ENCODE measurements at places on chromosomes 2 and 18.

DNA sequence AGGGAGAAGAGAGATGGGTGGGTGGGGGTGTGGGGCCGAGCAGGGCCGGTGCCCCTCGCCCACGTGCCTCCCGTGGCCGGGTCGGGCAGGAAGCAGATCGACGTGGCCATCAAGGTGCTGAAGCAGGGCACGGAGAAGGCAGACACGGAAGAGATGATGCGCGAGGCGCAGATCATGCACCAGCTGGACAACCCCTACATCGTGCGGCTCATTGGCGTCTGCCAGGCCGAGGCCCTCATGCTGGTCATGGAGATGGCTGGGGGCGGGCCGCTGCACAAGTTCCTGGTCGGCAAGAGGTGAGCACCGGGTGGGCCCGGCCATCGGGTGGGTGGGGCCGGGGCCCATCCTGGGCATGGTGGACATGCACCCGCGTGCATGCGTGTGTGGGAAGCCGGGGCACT, 21.8 kb downstream of the ZAP70 start:
- no peak for DNase-seq

- DNase-seq = no peak
These were observed 117.0 kb upstream of the EML6 start for GRCh38 chr2:54606393-54606958.

GRCh38 chr2:203580844-203581243, 45.7 kb upstream of the RAPH1 start:
- no peak for DNase-seq

DNA sequence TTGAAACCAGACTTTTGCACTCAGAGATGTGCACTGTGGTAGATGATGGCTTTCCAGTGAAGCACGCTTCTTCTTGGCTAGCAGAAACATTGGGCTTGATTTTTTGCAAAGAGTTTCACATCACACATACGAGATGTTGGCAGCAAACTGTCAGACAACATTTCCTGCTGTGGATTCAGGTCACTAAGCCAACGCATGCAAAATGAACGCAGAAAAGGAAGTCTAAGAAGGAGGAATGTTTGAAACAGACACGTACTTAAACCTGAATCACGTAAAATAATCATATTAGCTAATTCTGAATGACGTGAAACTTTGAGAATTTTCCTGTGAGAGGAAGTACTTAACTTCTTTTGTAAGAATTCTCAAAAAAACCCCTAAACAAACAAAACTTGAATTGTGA, 88.1 kb downstream of the EPB41L3 start:
- DNase-seq = no peak

- no peak for DNase-seq
These were observed 112.3 kb upstream of the ZNF521 start for GRCh38 chr18:25464227-25464626.

DNA sequence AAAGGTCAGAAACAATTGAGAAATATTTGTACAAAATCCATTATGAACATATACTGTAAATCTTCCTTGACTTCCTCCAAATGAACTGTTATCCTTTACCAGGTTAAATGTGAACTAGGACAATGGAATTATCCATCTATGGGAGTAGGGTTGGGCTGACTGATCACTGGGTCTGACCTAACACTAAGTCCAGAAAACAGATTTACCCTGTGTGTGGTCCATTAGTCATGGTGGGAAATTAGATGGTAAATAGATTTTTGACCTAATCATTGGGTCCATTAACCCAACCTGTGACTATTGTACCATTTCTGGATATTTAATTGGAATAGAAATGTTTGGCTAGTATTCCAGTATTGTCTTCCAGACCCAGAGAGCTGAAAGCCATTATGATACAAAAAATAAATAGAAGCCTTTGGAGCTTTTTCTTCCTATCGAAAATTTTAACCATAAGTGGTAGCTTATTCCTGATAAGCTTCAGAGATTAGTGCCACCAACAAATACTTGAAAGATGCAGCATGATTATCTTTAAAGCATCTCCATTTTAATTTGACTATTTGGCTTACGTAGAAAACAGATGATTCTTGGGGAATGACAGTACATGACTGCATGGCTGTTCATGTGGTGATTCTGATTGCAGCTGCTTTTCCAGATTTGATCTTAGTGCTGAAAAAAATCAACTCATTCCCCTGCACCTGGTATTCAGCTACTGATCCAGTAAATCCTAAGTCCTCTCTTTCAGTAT, 703.2 kb upstream of the FSHR start:
- DNase-seq = no peak

DNA sequence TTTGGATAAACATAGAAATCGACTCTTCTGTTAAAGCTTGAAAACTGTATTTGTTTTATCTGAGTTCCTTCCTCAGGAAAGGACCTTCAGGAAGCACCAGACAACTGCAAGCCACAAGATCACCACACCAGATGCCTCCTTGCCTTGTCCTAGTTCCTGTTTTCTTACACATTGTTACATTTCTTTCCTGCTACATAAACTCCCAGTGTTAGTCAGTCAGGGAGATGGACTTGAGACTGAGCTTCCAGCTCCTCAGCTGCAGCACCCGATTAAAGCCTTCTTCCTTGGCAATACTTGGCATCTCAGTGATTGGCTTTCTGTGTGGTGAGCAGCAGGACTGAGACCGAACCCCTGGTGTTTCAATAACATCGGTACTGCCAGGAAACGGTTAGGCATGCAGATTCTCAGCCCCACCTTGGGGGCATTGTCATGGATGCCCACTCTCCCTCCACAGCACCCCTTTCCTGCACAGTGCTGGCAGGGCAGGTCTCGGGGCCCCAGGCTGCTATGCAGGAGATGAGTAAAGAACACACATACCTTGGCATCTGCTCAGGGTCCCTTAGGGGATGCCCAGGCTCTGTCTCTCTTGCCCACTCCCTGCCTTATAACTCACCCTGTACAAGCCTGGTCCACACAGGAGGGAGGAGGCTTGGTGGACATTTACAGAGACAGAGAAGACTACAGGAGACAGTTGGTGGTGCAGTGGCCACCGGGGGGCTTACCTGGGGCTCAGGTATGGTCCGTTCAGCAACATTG, 32.6 kb downstream of the ANKMY1 start:
- no peak for DNase-seq

- no peak for DNase-seq
These were observed 24.3 kb upstream of the MAPRE3 start for GRCh38 chr2:26945991-26946750.

DNA sequence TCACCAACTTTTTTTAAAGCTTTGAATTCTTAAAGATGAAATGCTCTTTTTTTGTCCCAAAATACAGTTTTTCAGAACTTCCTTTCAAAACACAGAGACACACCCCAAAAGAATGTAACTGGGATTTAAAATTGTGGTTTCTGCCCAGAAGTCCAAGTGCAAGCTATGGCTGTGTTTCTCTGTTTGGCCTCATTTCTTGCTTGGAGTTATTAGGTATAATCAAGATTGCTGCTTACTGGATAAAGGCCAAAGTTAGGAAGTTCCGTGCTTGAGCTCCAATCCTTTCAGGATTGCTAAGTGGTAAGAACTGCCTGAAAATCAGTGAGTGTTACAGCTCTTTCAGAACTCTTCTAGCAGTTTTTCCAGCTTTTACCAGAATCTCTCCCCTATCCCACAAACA, 16.9 kb downstream of the ZBTB7C start:
- no peak for DNase-seq

GRCh38 chr2:172639256-172639655, 83.4 kb downstream of the PDK1 start:
- no peak for DNase-seq

DNA sequence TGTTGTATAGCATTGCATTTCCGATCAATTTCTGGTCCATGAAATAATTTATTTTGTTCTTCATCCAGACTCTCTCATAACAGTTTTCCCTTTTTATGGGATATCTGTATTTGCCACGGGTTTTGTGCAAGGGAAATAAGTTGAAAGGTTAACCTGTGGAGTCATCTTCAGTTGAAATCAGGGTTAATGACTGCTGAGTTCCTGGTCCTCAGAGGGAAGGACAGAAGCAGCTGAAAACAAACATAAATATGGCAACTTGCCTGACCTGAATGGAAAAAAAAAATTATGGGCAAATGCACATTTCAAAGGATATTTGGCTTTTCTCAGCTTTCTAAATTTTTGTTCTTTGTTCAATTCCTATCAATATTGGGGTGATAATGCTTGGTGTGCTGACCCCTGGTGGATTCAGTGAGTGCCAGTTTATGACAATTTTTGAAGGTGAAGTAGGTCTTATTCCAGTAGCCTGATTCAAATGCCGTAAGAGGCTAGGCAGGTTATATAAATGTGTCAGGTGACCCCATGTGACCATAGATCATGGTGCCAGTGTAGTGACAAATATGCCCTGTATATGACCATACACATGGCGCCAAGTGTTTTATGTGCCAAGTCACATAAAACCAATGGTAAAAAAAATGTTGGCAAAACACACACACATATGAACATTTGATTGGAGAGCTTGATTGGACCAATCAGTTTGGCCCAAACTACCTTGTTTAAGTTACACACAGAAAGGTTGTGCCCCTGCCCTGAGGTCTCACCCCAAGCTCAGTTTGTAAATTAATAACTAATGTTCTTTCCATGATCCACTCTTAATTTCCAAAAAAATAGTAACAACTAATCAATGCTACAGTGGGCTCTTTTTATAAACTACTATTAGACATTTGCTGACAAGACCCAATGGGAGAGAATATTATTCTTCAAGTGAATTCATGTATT, 47.6 kb upstream of the FAM124B start:
- DNase-seq = no peak

- DNase-seq = no peak
These were observed 93.0 kb upstream of the ID2 start for GRCh38 chr2:8588831-8589191.

DNA sequence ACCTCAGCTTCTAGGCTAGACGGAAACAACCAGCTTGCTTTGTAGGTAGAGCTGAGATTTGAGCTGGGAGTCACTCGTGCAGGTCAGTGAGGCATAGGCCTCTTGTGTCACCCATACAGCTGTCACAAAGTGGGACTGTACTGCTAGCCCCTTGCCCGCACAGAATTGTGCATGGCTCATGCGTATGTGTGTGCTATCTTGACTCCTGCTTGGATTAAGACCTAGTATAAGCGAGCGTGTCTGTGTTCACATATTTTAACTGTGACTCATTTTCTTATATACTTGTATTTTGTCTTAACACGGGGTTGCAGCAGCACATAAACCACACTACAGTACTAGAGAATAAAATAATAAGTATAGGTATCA, 20.1 kb downstream of the CEP68 start:
- DNase-seq = no peak

DNA sequence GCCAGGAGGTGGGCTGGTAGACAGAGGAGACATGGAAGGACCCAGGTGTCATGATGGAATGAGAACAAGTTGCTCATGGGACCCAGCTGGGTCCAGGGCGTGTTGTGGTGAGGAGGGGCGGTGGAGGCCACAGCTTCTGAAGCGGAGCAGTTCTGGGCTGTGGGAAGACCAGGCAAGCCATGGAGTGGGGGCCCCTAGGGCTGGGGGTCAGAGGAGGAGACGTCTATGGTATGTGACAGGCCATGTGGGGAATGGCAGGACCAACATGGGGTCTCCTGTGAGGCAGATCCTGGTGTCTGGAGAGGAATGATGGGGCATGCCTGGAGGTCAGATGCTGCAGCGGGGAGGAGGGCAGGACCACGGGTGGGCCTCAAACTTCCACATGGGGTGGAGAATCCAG, 16.9 kb downstream of the MYO7B start:
- no peak for DNase-seq

DNA sequence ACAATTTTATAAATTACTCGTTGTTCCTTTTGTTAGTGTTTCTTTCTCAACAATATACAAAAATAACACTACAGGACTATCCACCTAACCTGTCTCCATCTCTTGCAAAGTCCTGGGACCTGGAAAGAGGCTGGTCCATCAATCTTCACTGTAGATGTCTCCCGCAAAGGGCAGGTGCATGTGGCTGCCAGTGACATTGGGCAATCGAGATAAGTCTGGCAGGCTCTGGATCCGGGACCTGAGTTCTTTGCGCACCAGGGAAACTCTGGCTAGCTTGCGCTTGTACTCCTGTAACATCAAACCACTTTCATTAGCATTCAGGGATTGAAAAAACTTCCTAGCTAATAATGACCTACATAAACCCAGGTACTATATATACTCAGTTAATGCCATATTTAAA, 20.5 kb downstream of the RMP24 start:
- DNase-seq = no peak

DNA sequence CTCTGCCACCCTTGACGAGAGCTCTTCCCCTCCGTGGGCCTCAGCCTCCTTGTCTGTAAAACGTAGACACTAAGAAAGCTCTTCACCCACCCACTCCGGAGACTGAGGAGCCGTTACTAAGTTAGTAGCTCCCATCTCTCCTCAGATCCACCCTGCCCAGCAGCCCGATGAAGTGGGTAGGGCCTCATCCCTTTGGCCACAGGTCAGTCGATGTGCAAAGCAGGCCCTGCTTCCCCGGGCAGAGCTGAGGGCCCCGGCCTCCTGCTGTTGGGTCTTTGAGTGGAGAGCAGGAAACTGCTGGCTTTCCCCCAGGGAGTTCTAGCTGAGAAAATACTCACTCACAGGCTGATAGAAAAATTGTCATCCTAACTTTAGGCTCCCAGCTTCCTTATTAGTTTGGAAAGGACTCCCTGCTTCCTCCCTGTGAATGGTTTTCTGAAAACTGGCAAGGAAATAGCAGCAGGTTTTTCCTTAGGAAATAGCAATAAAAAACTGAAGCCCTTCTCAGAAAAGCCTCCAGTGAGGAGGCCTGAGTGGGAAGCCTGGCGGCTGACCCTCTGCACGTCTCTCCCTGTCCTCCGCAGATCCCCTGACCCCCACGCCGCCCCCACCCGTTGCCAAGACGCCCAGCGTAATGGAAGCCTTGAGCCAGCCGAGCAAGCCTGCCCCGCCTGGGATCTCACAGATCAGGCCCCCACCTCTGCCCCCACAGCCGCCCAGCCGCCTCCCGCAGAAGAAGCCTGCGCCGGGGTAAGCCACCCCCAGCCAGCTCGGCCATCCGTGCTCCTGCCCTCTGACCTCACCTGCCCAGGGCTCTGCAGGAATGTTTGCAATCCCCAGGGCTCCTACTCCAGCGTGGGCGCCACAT, 30.2 kb downstream of the ITGB1BP1 start:
- no peak for DNase-seq

GRCh38 chr18:7764405-7764804, 197.3 kb downstream of the PTPRM start:
- no peak for DNase-seq

- DNase-seq = no peak
These were observed 293.9 kb upstream of the DCC start for GRCh38 chr18:52045946-52046675.

DNA sequence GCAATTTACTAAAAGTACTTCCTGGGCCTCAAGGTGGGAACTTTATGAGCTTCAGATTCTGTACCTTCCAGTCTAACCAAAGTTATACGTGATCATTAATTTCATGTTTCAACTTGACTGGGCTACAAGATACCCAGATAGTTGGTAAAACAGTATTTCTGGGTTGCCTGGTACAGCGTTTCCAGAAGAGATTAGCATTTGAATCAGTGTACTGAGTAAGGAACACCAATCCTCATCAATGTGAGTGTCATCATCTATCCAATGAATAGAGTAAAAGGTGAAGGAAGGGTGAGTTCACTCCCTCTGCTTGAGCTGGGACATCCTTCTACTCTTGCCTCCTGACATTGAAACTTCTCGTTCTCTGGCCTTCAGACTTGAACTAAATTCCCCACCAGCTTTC, 274.5 kb upstream of the ID2 start:
- DNase-seq = no peak
